ENCODE measurements at places on chromosomes 3 and 15. TPM values are rescaled to one million over a fixed set of nuclear protein-coding genes. Genes with fewer than 3 reads are reported as not detected.

GRCh38 chr3:190716211-190716610, 146.3 kb downstream of the GMNC start:
- DNase-seq = no peak

DNA sequence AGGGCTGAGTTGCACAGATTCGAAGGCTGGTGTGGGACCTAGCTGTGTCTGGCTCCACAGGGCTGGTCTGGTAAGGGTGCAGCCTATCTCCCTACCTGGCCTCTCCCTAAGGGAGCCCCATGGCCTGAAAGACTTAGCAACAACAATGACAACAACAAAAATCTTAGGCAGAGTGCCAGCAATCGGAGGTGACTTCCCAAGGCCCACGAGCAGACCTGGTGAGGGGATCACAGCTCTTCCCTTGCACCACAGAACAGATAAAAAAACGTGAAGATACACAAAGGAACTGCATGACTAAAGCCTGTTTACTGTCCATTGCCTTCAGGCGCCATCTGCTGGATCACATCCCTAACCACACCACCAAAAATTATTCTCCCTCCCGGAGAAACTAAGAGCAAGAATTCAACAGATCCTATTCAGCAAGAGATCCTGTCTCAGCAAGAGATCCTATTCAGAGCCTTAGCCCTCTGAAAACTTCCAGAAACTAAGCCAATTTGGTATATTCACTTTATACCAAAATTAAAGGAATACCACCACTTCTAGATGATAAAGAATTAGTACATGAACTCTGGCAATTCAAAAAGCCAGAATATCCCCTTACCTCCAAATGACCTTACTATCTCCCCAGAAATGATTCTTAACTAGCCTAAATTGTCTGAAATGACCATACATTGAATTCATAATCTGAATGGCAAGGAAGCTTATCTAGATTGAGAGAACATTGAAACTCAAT, 24.1 kb upstream of the OR5K4 start:
- no peak for DNase-seq

- DNase-seq = no peak
These were observed 10.6 kb downstream of the PSMA4 start for GRCh38 chr15:78550815-78551214.

DNA sequence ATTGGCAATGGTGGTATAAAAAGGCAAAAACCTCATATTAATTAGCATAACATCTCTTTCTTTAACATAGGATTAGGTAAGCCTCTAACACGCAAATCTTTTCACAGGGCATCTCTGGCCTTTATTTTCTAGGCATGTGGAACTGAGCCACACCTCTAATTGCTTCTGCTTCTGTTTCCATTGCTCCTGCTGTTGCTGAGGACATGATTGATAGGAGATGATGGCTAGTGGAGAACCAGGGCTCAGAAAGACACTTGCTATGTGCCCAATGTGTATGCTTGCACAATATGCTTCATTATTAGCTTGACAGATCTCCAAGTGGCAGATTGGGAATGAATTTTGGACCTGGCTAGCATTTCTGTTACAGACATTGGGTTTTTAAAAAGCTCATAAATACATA, 114.5 kb downstream of the EPHA3 start:
- DNase-seq = no peak

- DNase-seq = no peak
These were observed 90.7 kb upstream of the IQSEC1 start for GRCh38 chr3:13163848-13164382.

DNA sequence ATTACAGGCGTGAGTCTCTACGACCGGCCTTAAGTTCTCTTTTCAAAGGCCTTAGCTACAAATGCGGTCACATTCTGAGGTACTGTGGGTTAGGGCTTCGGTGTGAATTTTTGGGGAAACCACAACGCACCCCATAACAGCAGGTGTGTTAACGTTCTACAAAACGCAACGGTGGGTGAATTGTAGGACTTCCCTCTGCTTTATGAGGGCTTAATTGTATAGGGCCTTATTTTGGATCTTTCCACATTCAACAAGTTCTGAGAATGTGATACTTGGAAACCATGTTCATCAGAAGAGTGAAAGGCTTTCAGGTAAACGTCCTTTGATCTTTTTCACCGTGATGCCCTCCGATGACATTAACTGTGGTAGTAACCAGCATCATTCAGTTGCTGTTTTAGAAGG, 998.6 kb upstream of the CFAP20DC start:
- no peak for DNase-seq

DNA sequence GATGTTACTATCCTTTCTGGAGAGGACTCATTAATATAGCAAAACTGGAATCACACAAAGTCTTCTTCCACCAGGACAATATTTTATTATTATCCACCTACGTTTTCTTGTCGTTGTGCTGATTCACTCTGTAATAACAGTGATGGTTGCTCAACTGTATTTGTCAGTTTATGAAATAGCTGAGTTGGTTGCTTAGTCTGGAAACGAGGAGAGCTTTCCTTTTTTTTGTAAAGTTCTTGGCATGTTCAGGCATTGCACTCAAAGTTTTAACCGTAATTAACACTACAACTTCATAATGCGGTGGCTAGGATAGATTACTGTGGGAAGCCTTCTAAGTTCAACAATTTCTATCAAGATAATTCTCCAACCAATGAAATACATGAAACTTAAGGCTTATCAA, 131.2 kb downstream of the RAP2B start:
- no peak for DNase-seq

DNA sequence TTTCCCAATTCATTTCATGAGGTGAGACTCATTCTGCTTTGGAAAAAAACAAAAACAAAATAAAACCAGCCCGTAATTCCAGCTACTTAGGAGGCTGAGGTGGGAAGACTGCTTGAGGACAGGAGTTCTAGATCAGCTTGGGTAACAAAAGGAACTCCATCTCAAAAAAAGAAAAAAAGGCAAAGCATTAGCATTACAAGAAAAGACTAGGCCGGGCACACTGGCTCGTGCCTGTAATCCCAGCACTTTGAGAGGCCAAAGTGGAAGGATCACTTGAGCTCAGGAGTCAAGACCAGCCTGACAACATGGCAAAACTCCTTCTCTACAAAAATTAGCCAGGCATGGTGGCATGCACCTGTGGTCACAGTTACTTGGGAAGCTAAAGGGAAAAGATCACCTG, 33.9 kb downstream of the TRPM7 start:
- no peak for DNase-seq

DNA sequence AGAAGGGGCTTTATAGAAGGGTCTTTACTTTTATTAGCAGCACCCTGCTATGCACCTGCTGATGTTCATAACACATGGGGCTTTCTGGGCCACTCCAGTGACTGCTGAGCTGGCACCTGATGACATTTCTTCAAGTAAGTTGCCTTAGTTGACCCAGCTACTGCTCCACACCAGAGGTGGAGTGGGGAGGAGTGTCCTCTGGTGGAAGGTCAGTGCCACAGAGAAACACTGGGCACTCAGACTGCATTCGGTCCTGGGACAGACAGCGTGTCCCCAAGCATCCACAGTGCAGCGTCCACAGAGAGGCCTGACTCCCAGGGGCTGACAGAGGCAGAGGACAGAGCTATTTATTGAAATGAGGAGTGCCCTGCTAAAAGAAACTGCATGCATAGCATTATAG, 74.9 kb upstream of the NSMCE3 start:
- DNase-seq = no peak

DNA sequence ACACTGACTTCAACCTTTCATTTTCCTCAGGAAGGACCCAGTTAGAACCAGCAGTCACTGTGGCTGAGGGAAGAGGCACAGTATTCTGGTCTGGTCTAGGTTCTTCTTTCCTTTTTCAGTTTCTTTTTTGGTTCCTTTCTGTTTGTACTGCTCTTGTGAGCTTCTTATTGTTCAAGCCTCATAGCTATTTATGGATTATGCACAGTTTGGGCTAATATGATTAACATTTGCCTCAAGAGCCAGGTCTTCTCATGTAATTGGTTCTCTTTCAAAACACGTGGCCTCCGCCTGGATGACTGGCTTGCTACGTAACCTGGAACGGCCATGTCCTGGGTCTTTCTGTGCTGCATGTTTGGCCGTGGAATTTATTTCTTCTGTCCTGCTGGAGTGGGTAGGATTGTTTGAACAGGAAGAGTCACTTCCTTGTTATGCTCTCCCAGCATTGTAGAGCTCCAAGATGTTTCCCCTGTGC, 43.3 kb downstream of the RBMS3 start:
- no peak for DNase-seq

DNA sequence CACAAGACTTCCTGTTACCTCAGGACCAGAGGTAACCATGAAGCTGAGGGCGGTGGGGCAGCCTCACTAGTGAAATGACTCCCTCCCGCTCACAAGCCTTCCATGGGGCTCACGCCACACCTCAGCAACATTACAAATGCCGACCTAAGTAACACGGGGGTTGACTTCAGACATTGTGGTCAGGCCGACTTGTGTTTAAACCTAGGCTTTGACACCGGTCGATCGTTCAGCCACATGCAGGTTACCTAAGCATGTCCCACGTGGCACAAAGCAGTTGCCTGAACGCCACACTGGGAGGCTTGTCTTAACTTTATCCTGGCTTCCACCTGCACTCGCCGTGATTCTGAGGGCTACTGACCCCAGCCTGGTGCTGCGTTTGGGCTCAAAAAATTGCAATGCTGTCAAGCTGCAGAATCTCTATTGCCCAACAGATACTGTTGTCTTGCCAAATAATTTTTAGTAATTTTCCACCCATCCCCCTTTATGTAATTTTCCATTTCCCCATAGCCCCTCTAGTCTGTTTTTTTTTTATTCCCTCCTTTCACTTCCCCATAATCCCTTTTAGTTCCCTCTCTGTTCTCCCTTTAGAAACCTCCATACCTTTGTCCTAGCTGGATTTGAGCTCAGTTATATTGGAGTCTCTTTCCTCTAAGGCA, 158.6 kb upstream of the RGMA start:
- DNase-seq = no peak

- DNase-seq = no peak
These were observed 25.4 kb downstream of the CFAP100 start for GRCh38 chr3:126419886-126420786.

GRCh38 chr3:126895178-126896066, 87.5 kb upstream of the PLXNA1 start:
- DNase-seq = no peak

DNA sequence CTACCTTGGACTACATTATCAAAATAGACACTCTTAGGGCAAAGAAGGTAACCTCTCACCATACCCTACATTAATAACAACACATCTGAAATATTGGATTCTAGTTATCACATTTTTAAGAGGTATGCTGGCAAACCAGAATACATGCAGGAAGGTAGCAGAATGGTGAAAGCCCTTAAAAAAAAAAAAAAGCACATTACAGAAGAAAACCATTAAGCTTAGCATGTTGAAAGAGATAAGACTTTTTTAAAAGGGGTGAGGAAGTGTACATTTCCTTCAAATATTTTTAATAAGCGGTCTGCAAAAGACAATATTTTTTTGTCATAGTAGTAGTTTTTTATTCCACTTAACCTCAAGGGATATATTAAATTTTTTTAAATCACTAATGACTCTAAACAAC, 46.5 kb upstream of the WDR5B start:
- no peak for DNase-seq

DNA sequence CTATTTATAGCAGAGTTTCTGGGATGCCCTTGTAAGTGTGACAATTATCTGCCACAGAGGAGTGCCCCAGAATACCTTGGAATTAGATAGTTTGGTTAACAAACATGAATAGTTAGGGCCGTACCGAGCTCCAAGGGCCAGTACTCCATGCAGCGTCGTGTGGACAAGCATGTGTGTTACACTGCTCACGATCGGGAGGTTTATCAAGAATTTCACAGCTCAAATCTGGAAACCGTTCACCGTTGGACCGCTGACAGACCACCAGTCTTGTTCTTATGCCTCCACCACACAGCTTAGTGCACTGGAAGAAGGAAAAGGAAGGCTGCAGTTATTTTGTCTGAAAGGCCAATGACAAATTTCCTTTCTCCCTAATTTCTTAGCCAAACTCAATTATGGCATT, 93.7 kb downstream of the ADAMTS9 start:
- DNase-seq = no peak

DNA sequence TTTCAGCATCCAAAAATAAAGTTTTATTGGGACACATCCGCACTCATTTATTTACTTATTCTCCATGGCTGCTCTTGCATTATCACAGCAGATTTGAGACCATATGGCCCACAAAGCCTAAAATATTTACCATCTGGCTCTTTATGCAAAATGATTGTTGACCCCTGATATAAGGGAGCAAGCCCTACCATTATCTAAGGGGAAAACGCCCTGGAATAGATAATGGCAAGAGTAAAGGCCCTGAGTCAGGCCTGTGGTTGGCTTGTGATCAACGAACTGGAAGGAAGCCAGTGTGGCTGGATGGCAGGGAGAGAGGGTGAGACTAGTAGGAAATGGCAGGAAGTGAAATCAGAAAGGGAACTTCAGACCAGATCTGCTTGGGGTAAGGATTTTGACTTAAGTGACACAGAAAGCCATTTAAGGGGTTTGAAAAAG, 24.6 kb upstream of the DMXL2 start:
- DNase-seq = no peak

DNA sequence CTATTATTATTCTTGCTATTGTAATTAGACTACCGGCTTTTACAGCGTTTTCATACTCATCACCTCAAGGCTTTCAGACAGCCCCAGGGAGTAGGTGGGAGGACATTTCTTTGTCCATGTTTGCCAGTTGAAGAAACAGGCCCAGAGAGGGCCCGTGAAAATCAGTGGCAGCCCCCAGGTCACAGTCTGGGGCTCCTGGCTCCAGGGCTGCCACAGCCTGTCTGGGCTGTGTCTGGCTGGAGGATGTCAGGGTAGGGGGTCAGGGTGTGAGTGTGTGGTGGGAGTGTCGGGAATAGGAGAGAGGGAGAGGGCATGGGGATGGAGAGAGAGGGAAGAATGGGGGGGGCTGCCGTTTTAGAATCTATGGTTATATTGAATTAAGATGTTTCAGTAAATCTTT, 118.2 kb upstream of the TLE3 start:
- DNase-seq = no peak

DNA sequence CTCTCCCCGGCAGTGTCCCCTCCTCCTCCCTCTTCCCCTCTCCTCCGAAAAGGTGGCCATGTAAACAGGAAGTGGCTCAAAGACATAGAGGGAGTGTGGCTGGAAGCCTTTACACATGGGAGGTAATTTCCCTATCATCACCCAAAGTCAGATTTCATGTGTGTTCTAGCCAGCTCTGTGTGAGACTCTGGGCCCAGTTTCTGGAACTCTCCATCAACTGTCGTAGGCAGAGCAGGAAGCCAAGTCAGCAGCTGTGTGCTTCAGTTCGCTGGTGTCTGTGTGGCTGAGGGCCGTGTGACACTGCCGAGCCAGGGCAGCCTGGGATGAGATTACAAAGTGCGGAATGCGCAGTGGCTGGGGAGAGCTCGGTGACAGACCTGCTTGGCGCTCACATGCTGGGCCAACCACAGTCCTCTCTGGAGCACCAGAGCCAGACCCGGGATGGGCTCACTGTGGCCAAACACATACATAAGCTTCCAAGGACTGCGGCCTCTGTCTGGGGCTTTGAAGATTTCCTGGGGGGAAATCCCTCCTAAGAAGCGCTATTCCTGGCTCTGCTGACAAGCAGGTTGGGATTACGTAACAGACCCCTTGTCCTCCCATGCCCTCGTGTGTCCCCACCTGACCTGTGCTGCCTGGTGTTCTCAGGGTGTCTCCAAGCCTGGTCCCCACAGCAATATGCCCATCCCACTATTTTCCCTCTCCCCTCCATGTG, 50.7 kb downstream of the UMPS start:
- no peak for DNase-seq

Gene HYAL1
- total RNA-seq = 2.5 TPM

Gene CCR1
- 7.7 TPM for total RNA-seq

Gene CCDC39
- total RNA-seq = not detected

Gene ZKSCAN7
- total RNA-seq = 19.5 TPM

Gene GRAMD2A
- 0.74 TPM for total RNA-seq

Gene XYLB
- total RNA-seq = 8.1 TPM

Gene CCR3
- total RNA-seq = not detected

Gene FAM3D
- total RNA-seq = 6.5 TPM

Gene RNF168
- 20.6 TPM for total RNA-seq

Gene APOD
- 11.7 TPM for total RNA-seq

Gene TEX9
- total RNA-seq = 17.3 TPM

All from urinary bladder (tissue), 4 donors.